ENCODE measurements at places on chromosomes 7 and 10. TPM values are rescaled to one million over a fixed set of nuclear protein-coding genes. Genes with fewer than 3 reads are reported as not detected.

- peak; percentile 55 for DNase-seq
These were observed 4.4 kb upstream of the VSTM4 start for GRCh38 chr10:49119746-49120145.

GRCh38 chr10:123863721-123864482 lies 27.7 kb downstream of the CPXM2 start:
- DNase-seq, result no peak

DNA sequence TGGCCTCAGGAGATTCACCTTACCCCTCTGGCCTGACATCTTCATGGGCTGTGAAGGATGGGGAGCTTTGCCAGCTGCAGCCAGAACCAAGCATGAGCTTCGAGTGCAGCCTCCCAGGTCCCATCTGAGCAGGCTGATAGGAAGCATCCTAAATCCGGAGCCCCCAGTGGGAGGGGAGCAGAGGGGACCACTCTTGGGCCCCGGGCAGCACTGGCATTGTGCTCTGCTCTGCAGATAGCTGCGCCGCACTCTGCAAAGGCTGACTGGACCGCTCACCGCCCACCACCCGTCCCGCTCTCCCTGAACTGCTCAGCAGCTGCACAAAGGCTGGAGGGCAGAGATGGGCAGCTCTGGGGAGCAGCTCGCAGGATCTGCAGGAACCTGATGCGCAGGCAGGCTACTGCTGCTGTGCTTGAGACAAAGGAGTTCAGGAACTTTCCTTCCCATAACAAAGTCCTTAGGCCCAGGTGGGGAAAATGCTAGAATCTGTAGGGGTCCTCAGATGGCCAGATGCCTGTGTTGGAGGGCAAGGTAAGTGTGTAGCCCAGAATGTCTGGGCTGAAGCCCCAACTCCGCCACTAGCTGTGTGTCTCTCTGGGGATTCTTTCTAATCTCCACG lies 51.8 kb downstream of the ARHGAP22 start:
- DNase-seq, result no peak

GRCh38 chr10:26064106-26064505 lies 130.1 kb downstream of the MYO3A start:
- DNase-seq, result peak; percentile 20

DNA sequence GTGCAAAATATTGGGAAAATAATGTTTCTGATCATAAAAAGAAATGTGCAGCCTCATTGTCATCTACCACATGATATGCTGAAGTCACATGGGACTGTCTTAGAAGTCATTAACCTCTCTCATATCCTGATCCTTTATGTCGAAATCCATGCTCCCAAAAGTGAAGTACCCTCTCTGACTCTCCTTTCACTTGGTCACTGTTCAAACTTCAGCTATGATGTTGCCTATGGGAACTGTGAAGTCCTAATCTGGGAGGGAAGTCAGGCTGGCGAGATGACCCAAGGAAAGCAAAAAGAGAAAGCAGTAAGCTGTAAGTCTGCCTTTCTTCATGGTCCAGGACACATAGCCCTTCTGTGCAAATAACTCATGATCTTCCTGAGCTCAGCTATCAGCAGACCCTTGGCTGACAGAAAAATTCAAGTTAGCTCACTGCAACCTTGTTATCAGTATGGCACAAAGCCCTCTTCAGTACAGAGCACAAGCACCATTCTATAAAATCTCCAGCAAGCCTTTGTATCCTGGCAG lies 29.5 kb downstream of the WASL start:
- no peak for DNase-seq

DNA sequence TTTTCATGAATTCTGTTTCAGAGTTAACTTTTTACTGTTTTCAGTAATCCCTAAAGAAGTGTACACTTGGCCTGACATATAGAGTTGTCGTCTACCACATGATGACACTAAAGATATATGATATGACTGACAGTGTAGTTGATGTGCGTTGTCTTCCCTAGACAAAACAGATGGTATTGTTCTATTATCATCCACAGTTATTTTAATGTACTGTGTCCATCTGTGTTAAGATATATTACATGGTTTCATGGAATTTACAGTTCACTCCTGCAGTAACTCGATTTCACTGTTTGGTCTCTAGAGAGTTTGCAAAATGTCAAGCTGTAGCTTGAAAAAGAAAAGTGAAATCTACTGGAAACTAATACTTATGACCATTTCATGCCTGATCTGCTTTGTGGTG lies 18.1 kb downstream of the FOXP2 start:
- no peak for DNase-seq

GRCh38 chr10:66586073-66586472 lies 339.8 kb upstream of the LRRTM3 start:
- peak; percentile 0 for DNase-seq

GRCh38 chr7:65800890-65801341 lies 72.0 kb upstream of the VKORC1L1 start:
- no peak for DNase-seq

- peak; percentile 85 for DNase-seq
These were observed 99.3 kb upstream of the DDC start for GRCh38 chr7:50664461-50664922.

- no peak for DNase-seq
These were observed 74.8 kb downstream of the DNAJB6 start for GRCh38 chr7:157411580-157411979.

GRCh38 chr7:45188736-45189135 lies 31.1 kb downstream of the RAMP3 start:
- no peak for DNase-seq

GRCh38 chr7:114158275-114158674 lies 239.5 kb upstream of the PPP1R3A start:
- no peak for DNase-seq

DNA sequence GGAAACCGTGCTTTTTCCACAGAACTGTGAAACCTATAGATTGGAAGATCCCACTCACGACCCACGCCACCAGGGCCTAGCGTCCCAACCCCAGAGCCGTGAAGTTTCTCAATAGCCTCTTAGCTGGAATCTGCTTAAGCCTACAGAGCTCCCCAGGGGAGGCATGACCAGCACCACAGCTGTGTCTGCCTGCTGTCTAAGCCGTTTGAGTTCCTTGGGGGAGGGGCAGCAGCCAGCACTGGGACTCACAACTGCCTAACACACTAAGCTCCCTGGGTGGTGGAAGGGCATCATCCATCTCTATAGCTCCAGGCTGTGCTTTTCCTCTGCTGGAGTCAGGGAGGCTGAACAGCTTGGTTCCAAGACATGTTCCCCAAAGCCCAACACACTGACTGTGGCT lies 26.0 kb upstream of the TMEM140 start:
- DNase-seq, result no peak

DNA sequence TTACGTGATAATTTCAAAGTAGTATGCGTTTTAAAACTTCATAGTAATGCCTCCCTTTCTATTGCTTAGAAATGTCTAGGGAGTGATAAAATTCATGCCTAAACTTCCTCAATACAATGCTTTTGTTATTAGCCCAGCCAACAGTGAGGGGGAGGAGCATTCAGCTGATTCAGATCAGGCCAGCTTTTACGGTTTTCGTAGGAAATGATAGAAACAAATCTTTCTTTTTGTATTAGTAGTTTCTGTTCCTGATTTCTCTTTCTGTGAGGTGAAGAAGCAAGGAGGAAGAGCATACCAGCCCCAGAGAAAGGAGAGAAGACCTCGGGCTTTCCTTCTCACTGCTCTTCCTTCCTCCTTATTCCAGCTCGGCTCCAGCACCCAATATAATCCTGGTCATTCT lies 35.2 kb upstream of the ITPRID1 start:
- DNase-seq, result no peak

- peak; percentile 39 for DNase-seq
These were observed 459.9 kb downstream of the PLXNA4 start for GRCh38 chr7:132116369-132116768.

Gene OR9A2
- total RNA-seq, result not detected

Gene STEAP4
- total RNA-seq, result not detected

Gene HELLS
- total RNA-seq, result 16.2 TPM

Gene ASB4
- not detected for total RNA-seq

Gene EXOSC1
- 38.6 TPM for total RNA-seq
